MCF 10A (cell line): ENCODE measurements at places on chromosomes 4 and X.
A peak's percentile ranks its signal among the peaks of the same experiment; 100 is the strongest.

GRCh38 chr4:84258905-84259830 lies 239.9 kb downstream of the NKX6-1 start:
- H3K4me1 ChIP-seq: peaks cover 5% of the 10 kb centered on the region
- peak; percentile 53 for DNase-seq
- H3K36me3 ChIP-seq: peaks cover 5% of the 10 kb centered on the region
- no peak overlapping the region for H3K4me3 ChIP-seq
- H3K27me3 ChIP-seq: peaks cover 80% of the 10 kb centered on the region

DNA sequence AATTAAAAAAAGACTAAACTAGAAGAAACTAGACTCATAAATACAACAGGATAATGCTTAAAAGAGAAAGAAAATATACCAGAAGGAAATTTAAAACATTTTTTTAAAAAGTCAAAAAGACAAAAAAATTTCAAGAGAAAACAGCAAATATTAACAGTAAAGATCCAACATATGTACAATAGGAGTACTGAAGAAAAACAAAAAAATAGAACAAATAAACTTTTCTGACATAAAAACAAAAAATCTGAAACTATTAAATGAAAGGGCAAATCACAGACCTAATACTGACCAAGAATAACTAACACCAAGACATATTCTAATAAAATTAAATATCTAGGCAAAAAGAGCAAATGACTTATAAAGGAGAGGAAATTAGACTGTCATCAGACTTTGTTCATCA lies 11.5 kb downstream of the DNAJB14 start:
- no peaks in the 10 kb centered on the region for H3K4me1 ChIP-seq
- peaks cover 47% of the 10 kb centered on the region for H3K36me3 ChIP-seq
- H3K27ac ChIP-seq: no peak overlapping the region
- no peak overlapping the region for H3K4me3 ChIP-seq
- H3K27me3 ChIP-seq: no peaks in the 10 kb centered on the region

GRCh38 chr4:99389606-99390005 lies 37.1 kb upstream of the ADH1C start:
- H3K4me3 ChIP-seq: no peak overlapping the region
- no peaks in the 10 kb centered on the region for H3K4me1 ChIP-seq
- DNase-seq: no peak
- H3K27ac ChIP-seq: no peak overlapping the region
- no peaks in the 10 kb centered on the region for H3K27me3 ChIP-seq

DNA sequence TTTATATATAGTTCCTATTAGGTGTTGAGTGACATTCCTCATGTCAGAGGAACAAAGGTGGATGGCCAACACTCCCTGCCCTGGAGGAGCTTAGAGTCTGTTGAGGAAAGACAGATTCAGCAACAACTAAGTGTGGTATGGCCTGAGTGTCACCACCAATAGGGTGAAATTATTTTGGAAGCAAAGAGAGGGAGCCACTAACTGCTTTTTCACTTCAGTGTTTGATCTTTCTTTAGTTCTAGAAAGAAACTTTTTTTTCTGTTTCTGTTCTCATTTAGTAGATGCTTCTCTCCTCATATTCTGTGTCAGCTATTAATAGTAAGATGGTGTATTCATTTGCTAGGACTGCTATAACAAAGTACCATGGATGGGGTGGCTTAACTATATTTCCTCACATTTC lies 81.5 kb downstream of the ARX start:
- no peaks in the 10 kb centered on the region for H3K36me3 ChIP-seq
- DNase-seq: no peak
- H3K4me3 ChIP-seq: no peak overlapping the region
- no peaks in the 10 kb centered on the region for H3K4me1 ChIP-seq
- H3K27ac ChIP-seq: no peak overlapping the region

GRCh38 chr4:109861916-109862511 lies 14.1 kb downstream of the LRIT3 start:
- no peak for DNase-seq
- H3K27me3 ChIP-seq: no peaks in the 10 kb centered on the region
- H3K4me1 ChIP-seq: no peaks in the 10 kb centered on the region
- no peaks in the 10 kb centered on the region for H3K36me3 ChIP-seq
- H3K27ac ChIP-seq: no peak overlapping the region

- no peaks in the 10 kb centered on the region for H3K4me1 ChIP-seq
- H3K27me3 ChIP-seq: no peaks in the 10 kb centered on the region
- H3K36me3 ChIP-seq: no peaks in the 10 kb centered on the region
- no peak overlapping the region for H3K4me3 ChIP-seq
- H3K27ac ChIP-seq: no peak overlapping the region
Measured at GRCh38 chrX:8653956-8654355, 78.0 kb downstream of the ANOS1 start.

GRCh38 chrX:44244008-44244407 lies 99.5 kb downstream of the EFHC2 start:
- H3K27me3 ChIP-seq: peaks cover 70% of the 10 kb centered on the region
- H3K27ac ChIP-seq: no peak overlapping the region
- no peaks in the 10 kb centered on the region for H3K36me3 ChIP-seq
- H3K4me3 ChIP-seq: no peak overlapping the region
- H3K4me1 ChIP-seq: no peaks in the 10 kb centered on the region

DNA sequence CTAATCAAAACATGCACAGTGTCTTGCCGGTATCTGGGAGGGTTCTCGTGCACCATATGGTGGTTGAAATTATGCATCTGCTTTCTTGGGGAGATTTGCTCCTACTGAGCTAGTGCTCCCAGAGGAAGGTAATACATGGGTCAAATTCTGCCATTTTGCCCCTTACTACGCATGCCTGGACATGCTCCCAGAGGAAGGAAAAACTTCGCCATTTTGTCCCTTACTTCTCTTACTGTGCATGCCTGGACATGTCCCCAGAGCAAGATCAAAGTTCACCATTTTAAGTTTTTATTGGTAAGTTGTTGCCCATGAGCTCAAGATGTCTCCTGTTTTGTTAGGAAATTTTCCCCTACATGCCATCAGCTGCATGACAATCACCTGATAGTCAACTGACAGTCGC lies 252.1 kb upstream of the KLHL4 start:
- H3K36me3 ChIP-seq: no peaks in the 10 kb centered on the region
- no peak overlapping the region for H3K27ac ChIP-seq
- no peaks in the 10 kb centered on the region for H3K4me1 ChIP-seq
- peaks cover 22% of the 10 kb centered on the region for H3K27me3 ChIP-seq
- H3K4me3 ChIP-seq: no peak overlapping the region
- DNase-seq: no peak

DNA sequence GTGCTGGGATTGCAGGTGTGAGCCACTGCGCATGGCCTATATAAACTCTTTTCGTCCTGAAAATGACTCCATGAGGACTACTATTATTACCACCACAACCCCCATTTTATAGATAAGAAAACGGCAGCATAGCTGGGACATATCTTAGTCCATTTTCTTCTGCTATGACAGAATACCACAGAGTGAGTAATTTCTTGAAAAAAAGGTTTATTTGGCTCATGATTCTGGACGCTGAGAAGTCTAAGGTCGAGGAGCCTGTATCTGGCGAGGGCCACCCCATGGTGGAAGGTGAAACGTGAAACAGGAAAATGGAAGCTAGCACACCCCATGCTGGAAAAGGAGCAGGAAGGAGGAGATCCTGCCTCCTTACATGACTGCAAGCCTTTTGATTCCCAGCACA lies 68.9 kb downstream of the SMIM20 start:
- H3K27ac ChIP-seq: no peak overlapping the region
- H3K4me3 ChIP-seq: no peak overlapping the region
- no peaks in the 10 kb centered on the region for H3K36me3 ChIP-seq
- H3K27me3 ChIP-seq: no peaks in the 10 kb centered on the region

- no peaks in the 10 kb centered on the region for H3K4me1 ChIP-seq
- H3K27ac ChIP-seq: no peak overlapping the region
- no peaks in the 10 kb centered on the region for H3K27me3 ChIP-seq
Measured at GRCh38 chr4:56575820-56576429, 70.3 kb downstream of the ARL9 start.

GRCh38 chrX:52608961-52609360 lies 45.7 kb downstream of the SSX7 start:
- no peak overlapping the region for H3K4me3 ChIP-seq
- peaks cover 6% of the 10 kb centered on the region for H3K36me3 ChIP-seq
- H3K27ac ChIP-seq: no peak overlapping the region
- no peak for DNase-seq

- no peak overlapping the region for H3K27ac ChIP-seq
- peak; percentile 56 for DNase-seq
- H3K4me3 ChIP-seq: no peak overlapping the region
Measured at GRCh38 chr4:107519053-107519452, 201.0 kb downstream of the PAPSS1 start.

- no peak overlapping the region for H3K4me3 ChIP-seq
- peak; percentile 16 for DNase-seq
- no peak overlapping the region for H3K27ac ChIP-seq
- H3K4me1 ChIP-seq: peaks cover 7% of the 10 kb centered on the region
- H3K27me3 ChIP-seq: no peaks in the 10 kb centered on the region
- H3K36me3 ChIP-seq: no peaks in the 10 kb centered on the region
Measured at GRCh38 chr4:58514299-58514698, 1404.1 kb upstream of the IGFBP7 start.

GRCh38 chr4:180810581-180810980 lies 1432.6 kb upstream of the TENM3 start:
- H3K4me3 ChIP-seq: no peak overlapping the region
- no peak overlapping the region for H3K27ac ChIP-seq

DNA sequence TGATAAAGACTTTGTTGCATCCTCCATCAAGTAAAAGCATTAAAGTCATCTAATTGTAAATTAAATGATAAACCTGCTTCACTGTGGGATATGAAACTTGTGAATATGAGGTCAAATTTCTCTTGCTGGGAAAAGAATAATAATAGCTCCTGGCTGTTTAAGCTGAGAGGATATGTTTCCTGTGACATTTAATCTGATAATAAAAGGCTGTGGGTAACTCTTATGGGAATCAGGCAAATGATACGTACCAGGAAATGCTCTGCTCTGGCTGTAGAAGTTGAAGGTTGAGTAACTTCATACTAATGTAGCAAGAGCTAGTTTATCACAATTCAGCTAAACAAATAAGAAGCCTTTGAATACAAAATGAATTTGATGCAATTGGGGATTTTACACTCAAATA lies 574.6 kb downstream of the RAPGEF2 start:
- no peaks in the 10 kb centered on the region for H3K36me3 ChIP-seq
- peak; percentile 7 for DNase-seq
- H3K4me3 ChIP-seq: no peak overlapping the region

GRCh38 chrX:133374874-133375387 lies 40.4 kb downstream of the GPC4 start:
- H3K4me1 ChIP-seq: no peaks in the 10 kb centered on the region
- H3K27ac ChIP-seq: no peak overlapping the region
- no peaks in the 10 kb centered on the region for H3K36me3 ChIP-seq
- H3K4me3 ChIP-seq: no peak overlapping the region

- no peak overlapping the region for H3K27ac ChIP-seq
- H3K4me3 ChIP-seq: no peak overlapping the region
Measured at GRCh38 chrX:1535241-1536041, 1.5 kb downstream of the P2RY8 start.

DNA sequence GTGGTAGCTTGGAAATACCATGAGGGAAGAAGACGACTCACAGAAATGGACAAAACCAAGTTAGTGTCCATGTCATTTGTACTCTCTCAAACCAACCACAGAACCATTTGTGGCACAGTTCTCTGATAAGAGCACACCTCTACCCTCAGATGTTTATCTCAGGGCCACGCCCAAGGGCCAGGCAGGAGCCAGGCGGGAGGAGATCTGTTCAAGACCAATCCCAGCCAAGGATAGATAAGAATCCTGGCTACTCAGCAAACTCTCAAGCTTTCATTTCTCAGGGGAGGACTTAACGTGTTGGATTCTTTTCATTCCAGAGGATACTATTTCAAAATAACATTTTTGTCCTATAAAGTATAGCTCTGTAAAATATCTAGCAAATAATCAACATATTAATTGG lies 95.0 kb downstream of the NYX start:
- no peaks in the 10 kb centered on the region for H3K36me3 ChIP-seq
- no peak overlapping the region for H3K27ac ChIP-seq
- peaks cover 9% of the 10 kb centered on the region for H3K27me3 ChIP-seq
